Activated naive CD4-positive, alpha-beta T cell treated with Interleukin-2 at 50 U/mL for 16 hours (primary cell): ENCODE measurements at places on chromosomes 5 and 9.
A peak's percentile ranks its signal among the peaks of the same experiment; 100 is the strongest.

DNA sequence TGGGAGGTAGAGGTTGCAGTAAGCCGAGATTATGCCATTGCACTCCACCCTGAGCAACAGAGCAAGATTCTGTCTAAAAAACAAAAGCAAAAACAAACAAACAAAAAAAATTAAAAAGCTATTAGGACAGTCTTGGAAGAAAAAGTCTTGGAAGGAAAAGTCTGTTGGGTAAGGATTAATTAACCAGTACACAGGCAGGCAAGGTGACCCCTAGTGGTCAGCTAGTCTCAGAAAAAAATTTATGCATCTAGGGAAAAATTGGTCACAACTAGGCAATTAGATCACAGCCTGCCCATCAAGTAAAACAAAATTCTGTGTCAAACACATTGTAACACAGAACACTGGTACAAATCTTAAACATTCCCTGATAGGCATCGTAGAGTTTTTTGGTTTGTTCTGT is 6.7 kb upstream of the ANKRD18B start:
- DNase-seq: no peak

- no peak for DNase-seq
These were observed 26.7 kb downstream of the UNC5A start for GRCh38 chr5:176836811-176837706.

DNA sequence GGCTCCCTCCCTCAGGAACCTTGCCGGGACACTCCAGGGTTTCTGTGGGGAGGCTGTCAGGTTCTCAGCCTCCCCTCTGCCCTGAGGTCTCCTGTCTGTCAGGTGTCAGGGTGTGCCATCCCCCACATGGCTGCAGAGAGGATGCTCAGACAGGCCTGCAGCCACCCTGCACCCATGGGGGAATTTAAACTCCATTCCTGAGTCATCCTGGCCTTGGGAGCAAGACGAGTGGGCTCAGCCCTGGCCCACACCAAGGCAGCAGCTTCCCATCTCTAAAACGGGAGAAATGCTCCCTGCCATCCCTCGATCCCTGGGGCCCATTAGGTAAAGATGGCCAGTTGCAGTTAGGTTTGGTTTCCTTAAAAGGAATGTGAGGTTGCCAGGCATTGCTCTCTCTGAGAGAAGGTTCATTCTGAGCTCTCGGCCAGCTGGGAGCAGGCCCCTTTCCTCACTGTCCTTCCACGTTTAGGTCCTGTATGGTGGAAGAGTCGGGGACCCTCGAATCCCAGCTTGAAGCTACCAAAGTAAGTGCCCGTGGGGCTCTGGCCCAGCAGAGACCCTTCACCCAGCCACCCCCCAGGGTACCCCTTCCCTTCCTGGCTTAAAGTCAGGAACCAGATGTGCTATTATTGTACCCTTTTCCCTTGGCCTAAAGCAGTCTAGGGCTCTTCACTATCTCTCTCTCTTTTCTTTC is 26.6 kb downstream of the DYNC2I2 start:
- no peak for DNase-seq

GRCh38 chr5:96031811-96032261 is 70.2 kb upstream of the ELL2 start:
- DNase-seq: no peak

DNA sequence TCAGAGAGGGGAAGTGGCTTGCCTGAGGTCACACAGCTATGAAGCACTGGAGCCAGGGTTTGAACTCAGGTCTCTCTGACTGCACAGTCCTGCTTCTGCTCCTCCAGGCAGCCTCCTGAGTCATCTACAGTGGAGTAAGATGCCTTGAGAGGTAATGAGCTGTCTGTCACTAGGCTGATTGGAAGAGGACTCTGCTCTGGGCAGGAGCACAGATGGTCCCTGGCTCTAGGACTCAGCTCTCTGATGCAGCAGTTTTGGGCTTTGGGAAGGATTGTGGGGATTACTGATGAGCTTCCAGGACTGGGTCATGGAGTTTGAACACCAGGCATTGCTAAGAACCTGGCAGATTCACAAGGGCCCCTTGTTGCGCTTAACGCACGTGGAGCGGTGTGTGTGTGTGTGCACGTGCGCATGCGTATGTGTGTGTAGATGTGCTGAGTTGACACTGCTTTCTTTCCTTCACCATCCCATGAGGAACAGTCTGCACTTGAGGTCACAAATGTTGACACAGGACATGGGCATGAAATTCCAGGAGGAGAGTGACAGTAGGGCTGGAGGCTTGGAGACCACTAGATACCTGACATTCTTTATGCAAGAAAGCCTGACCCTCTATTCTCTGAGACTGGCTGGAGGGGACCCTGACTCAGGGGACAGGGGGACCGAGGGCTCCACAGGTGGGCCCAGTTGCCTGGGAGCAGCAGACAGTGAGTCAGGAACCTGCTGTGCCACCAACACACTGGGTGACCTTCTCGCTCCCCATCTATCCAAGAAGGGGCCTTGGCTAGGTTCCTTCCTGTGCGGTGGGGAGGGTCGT is 170.5 kb downstream of the RGS3 start:
- DNase-seq: no peak

DNA sequence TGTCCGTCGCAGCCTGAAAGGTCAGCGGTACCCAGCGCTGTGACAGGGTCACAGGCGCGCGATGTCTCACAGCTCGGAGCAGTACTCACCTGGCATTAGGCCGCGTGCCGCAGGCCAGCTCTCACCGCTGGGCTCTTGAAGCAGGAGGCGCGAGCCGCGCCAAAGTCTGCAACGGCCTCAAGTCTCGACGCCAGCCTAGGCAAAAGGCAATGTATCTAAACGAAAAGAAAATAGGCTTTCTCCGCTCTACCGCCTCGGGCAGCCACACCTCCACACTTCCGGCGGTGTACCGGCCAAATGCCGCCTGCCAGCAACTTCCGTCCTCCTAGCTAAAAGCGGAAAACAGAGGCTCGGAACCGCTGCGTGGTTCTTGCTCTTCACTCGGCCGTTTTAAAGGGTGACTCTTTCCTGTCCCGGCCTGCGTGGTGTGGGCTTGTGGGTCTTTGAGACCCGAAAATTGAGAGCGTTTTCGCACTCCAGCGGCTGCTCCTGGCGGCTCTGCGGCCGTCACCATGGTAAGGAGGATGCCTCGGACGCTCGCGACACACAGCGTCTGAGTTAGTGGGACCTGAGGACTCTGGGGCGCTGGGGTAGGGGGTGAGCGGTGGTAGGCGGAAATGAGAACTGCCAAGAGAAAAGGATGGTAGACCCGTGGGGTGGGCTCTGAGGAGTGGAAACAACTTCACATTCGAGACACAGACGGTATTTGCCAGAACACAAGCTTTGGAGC is at the start of the genes GFM2 and NSA2:
GFM2 (minus strand) TSS at position 269 of the 730 bp plus-strand sequence. CDS start 3,375 bp downstream, outside the sequence.
NSA2 (plus strand) TSS at position 401 of the 730 bp plus-strand sequence; CDS start at position 513, 112 bp downstream.
- peak; percentile 96 for DNase-seq

GRCh38 chr5:131364507-131365050 is 100.7 kb downstream of the CDC42SE2 start:
- DNase-seq: no peak

GRCh38 chr5:31937703-31938102 is 236.4 kb downstream of the GOLPH3 start:
- DNase-seq: no peak

DNA sequence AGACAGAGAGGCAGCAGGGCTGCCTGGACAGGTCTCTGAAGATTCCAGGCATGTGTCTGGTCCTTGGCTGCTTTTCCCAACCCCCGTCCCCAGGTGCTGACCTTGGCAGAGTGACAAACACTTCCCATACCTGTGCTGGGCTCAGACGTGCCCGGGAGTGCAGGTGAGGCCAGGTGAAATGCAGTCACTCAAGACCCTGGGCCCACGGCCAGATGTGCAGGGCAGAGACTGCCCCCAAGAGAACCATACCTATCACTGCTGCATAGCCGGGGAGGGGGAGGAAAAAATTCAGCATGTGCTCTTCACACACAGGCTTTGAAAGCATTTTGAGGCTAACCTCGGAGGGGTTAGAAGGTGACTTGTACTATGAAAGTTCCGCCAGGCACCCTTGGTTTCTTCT is 22.6 kb downstream of the CCNJL start:
- DNase-seq: no peak

DNA sequence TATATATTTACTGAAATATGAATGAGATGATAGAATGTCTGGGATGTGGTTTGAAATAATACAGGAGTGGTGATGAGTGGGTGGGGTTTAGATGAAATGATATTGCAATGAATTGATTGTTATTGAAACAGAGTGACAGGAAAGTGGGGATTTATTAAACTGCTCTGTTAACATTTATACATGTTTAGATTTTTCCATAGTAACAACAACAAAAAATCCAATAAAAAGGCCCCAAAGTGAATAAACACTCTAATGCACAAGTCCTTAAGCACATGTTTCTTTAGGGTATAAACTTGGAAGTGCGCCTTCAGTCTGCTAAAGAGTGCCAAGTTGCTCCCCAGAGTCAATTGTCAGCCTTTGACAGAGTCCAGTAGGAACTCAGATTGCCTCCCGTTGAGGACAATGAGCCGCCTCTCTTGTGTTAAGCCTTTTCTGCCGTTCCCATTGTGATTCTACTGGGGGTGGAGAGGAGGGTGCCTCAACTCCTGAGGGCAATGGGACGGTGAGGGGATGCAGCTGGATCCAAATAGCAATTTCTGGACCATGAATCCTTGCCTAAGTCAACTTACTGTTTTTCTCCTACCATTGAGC is 112.3 kb downstream of the SLC28A3 start:
- DNase-seq: no peak

- DNase-seq: no peak
These were observed 19.0 kb downstream of the KDM3B start for GRCh38 chr5:138371454-138371853.

- DNase-seq: no peak
These were observed 43.6 kb downstream of the ROPN1L start for GRCh38 chr5:10485142-10485795.

DNA sequence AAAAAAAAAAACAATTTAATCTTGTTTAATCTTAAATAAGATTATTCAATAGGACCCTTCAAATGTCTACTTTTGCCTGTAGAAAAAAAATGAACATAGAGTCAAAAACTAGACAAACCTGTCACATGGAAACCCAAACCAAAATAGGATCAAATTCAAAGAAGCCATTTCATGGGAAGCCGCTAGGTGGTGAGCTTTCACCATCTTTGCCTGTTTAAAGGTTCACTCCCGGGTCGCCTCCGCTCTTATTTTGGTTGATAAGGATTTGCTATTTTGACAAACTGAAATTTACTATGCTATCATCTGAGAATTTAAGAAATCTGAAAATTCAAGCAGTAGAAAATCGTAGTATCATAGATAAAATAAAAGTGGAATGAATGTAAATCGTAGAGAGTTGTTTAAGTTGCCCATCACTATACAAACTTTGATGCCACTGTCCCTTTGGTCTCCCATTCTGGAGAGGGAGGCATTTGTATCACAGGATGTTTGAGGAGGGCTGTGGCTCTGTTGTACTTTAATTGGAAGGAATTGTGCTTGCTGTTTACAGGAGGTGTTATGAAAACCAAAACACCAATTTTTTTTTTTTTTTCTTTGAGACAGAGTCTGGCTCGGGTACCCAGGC is 43.5 kb upstream of the DNAH5 start:
- no peak for DNase-seq

DNA sequence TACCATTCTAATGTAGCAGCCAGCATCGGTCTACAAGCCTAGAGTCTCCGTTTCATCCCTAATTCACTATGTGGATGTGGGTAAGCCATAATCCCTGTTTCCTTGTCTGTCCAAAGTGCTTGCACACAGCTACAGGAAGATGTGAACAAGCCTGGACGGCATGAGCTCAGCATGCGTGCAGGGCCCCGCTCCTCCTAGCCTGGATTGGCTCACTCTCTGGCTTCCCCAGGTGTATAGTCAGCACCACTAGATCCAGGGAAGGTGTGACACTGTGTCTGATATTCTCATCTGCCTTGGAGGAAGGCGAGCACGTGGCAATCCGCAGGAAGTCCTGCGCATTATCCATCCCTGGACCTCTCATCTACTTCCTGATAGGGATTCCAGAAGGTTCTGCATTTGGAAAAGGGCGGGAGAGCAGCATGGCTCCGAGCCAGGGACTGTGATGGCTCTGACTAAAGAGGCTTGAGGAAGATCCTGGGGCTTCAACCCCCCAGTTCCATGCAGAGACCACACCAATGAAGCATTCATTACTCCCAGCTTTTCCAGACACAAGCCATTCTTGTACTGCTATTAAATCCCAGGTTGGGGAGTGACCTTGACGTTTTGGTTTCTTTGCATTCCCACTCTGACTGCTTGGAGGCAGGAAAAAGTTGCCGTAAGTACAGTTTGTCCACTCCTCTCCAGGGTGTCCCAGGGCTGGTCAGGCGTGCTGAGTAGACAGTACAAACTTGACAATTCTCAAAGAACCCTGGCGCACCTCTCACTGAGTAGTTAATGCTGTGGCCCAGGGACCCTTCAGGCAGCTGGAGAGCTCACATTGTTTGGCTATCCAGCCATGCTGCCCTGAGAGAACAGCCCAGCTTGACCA is 65.6 kb downstream of the PSD2 start:
- DNase-seq: no peak

- DNase-seq: no peak
These were observed 58.1 kb downstream of the ANGPTL2 start for GRCh38 chr9:127064335-127064734.

DNA sequence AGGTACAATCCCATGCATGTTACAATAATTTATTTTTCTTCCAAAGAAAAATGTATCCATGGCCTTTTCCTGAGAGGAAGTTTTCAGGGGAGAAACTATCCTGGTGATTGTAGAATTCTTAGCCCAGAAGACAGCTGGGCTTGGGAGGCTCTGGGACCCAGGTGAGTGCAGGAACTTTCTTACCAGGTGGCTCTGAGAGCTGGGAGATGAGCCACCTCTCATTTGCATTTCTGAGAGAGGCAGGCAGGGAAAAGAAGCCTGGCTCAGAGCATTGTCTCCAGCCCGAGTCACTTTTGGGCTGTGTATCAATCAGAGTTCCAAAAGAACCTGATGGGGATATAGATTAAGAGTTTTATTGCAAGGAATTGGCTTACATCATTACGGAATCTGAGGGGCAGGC is 52.7 kb downstream of the ALG2 start:
- DNase-seq: no peak

- DNase-seq: no peak
These were observed 4.1 kb downstream of the ERCC6L2 start for GRCh38 chr9:95879591-95879990.

GRCh38 chr9:129745200-129745599 is 7.6 kb downstream of the PTGES start:
- no peak for DNase-seq

- DNase-seq: no peak
These were observed 202.6 kb downstream of the ZSWIM6 start for GRCh38 chr5:61534481-61535267.

DNA sequence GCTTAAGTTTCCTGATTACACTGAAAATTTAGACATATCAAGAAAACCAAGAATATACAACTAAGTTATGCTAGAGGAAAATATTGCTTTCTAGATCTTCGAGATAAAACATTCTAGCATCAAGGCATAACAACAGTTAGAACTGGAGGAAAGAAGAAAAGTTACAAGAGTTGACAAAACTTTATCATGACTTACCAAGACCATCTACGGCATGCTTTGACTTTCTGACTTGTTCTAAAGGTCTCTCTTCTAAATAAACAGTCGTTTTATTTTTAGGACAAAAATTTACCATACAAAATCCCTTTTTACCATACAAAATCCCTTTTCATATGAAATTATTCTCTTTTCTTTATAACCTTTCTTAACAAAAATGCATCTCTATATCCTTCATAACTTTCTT is 1110.1 kb upstream of the CDH10 start:
- DNase-seq: no peak
